ENCODE measurements at places on chromosomes 11 and 22.

- DNase-seq, result no peak
Observed at GRCh38 chr11:116733969-116734508, 38.7 kb downstream of the BUD13 start.

DNA sequence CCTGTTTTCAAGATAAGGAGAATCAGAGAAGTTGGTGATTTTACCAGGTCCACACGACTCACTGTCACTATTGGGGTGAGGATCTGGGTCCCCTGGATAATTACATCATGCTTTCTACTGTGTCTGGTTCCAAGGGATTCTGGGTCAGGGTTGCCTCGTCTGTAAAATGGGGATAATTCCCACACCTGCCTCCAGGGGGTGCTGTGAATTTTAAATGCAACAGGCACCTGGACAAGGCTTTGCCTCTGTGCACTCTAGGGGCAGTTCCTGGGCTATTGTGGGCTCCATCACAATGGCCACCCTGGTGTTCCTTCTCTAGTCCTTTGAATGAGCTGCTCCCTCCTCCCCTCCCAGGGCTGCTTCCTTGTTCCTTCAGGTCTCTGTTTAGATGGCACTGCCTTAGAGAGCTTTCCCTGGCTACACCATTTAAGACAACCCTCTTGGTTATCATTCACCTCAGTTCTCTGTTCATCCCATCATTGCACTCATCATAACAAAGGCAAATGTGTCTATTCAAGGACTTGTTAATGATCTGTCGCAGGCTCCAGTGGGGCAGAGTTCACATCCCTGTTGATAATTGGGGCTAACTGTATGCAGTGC, 178.6 kb downstream of the MIAT start:
- peak; percentile 30 for DNase-seq

DNA sequence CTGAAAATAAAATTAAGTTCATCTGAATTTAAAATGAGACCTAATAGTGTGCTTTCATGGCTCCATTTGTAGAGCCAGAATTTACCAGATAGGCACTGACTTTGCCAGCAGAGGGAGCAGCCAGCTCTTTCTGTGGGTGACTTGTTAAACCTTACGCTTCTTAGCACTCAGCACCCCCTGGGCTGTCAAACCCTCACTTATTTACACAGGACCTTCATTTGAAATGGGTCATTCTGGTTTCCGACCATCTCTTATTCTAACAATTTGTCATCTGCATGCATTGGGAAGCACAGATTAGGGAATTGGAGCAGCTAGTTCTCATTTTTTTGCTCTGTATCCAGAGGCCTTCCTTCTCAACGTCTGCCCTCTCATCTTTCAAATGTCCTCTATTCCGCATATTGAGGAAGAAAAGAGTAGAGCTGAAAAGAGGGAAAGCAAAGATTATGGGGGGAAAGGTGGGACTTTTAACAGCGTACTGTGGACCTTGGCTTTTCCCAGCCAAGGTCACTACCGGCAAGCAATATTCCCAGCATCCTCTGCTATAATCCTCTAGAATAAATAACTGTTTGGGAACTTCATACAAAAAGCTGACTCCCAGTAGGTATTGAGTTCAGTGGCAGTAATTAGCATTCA, 3.1 kb downstream of the ASRGL1 start:
- DNase-seq, result no peak

DNA sequence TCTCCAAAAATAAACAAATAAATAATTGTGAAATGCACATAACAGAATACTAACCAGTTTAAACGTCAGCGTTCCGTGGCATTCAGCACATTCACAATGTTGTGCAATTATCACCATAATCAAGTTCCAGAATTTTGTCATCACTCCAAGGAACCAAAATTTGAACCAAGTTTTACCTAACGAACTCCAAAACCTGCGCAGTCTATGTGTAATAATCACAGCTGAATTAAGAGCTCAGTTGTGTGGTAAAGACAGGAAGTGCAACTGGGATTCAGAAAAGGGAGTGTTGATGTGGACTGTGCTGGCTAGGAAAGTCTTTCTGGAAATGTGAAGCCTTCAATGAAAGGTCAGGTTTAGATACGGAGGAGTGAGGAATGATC, 5.4 kb upstream of the MCAM start:
- DNase-seq, result no peak

DNA sequence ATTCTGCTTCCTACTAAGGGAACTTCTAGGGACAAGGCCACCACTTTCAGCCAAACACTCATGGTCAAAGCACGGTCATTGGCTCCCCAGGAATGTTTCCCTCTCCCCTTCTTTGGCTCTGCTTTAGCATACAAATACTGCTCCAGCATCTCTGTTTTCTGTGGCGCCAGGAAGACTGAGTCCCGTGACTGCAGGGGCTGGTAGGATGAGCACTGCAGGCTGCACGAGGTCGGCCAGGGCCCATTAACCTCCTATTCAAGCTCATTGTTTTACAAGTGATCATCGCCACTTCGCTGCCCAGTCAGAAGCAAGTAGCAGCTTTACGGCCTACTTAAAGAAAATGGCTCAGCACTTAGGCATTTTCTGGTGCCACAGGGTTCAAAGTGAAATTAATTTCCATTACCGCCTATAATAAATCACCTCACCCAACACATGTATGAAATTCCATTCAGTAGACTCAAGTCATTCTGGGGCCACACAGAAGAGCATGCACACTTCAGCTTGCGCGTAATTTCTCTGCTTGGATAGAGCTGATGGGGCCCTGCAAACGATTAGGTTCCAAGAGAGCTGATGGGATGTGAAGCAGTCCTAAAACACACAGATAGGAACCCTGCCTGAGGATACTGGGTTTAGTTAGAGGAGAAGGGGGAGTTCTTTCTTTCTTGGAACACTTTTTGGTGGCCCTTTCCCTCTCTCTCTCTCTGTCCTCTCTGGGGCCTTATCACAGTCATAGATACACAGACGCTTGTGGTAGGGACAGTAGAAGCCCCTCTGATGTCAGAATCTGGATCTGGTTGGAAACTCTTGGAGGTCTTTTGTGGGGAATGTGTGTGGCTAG, 173.7 kb downstream of the KIF18A start:
- no peak for DNase-seq

DNA sequence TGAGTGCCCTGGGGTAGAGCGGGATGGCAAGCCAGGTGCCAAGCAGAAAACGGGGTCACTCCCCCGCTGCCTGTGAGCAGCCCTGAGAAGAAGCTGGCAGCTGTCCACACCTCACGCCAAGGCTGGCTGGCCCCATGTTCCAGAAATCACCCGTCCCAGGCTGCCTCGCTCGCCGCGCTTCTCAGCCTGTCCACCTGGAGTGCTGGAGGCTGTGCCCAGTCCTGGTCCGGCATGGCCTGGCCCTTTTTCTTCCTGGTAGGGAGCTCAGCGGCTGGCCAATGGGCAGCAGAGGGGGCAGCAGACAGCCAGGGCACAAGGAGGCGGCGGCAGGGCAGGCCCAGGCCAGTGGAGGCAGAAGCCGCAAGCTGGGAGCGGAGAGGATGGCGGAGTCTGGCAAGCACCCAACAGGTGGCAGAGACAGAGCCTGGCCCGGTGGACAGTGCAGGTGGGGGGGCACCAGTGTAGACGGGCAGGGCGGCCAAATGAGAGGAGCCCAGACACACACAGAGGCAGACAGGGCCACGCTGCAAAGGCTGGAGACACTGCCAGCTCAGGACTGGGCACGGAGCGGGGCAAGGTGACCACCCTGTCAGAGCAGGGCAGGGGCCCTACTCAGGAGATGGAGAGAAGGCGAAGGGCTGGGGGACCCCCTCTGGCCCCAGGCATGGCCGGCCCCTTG, 37.2 kb upstream of the TH start:
- no peak for DNase-seq

GRCh38 chr11:102186551-102187191, 76.4 kb downstream of the YAP1 start:
- DNase-seq, result peak; percentile 39

GRCh38 chr11:85717429-85717828, 31.4 kb upstream of the CCDC89 start:
- no peak for DNase-seq

DNA sequence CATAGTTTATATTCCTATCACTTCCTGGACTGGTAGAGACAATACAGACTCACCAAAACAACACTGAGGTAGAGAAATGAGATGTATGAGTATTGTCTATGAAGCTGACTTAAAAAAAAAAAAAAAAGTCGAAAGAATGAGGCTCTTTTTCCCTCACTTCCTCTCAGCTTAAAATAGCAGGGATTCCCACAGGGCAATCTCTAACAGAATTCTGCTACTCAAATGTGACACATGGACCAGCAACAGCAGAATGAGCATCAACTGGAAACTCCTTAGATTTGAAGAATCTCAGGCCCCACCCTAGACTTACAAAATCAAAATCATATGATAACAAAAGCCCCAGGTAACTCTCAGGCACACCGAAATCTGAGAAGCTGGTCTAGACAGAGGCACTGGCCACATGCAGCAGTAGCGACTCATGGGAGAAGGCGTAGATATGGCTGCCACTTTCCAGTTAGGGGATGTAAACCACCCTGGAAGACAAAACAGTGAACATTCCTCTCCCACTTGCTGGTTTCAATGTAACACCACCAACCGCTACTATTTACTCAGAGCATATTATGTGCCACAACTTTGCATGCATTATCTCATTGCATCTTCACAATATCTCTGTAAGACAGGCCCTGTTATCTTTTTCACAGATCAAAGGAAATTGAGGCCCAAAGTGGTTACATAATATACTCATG, 128.0 kb downstream of the RBFOX2 start:
- DNase-seq, result no peak

- no peak for DNase-seq
Observed at GRCh38 chr11:114664641-114665040, 13.7 kb upstream of the NXPE2 start.

DNA sequence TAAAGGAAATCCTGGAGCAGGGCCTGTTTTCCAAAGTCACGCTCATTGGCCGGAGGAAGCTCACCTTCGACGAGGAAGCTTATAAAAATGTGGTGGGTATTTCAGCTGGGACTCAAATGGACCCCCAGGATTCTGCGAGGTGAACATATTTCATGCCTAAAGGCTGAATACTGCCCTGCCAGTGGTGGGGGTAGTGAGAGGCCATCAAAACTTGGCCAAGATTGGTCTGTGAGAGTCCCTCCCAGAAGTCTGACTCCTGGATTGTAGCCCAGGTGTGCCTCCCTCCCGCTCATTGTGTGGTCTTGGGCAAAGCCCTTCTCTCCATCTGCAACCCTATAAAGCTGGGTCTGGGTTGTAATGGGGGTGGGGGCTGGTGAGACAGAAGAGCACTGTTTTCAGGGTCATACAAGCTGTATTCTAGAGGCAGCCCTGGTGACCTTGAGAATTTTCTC, 853 bp downstream of the HTATIP2 start:
- DNase-seq, result peak; percentile 23

- DNase-seq, result no peak
Observed at GRCh38 chr11:92264350-92264749, 39.7 kb downstream of the FAT3 start.

- DNase-seq, result no peak
Observed at GRCh38 chr11:74571062-74571399, 21.4 kb upstream of the POLD3 start.

DNA sequence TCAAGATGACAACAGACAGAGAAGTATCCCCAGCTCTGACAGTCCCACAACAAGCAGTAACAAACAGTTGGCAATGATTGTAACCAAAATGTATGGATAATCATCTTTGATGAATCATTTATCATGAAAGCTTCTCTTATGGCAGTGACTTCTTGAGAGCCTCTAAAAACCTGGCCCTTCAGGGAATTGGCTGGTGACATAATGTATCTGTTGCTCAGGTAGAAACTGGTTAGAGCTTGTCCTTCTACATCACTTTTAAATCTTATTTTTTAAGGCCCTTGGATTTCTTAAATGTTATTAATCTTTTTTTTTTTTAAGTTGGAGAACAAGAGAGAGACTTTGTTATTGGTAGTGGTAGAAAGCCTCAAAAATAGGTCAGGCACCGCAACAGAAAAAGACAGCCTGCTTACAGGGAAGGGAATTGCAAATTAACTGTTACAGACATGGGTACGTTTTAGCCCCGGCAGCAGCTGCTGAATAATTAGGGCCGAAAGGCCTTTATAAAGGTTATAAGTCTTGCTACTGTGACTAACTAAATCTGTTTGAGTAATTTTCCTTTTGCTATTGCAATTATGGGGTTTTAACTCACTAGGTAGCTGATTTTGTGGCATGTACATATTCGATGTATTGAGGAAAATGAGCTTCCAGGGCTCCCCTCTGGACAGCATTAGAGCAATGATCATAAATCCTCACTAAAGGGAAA, 207.7 kb upstream of the LRRC4C start:
- no peak for DNase-seq

DNA sequence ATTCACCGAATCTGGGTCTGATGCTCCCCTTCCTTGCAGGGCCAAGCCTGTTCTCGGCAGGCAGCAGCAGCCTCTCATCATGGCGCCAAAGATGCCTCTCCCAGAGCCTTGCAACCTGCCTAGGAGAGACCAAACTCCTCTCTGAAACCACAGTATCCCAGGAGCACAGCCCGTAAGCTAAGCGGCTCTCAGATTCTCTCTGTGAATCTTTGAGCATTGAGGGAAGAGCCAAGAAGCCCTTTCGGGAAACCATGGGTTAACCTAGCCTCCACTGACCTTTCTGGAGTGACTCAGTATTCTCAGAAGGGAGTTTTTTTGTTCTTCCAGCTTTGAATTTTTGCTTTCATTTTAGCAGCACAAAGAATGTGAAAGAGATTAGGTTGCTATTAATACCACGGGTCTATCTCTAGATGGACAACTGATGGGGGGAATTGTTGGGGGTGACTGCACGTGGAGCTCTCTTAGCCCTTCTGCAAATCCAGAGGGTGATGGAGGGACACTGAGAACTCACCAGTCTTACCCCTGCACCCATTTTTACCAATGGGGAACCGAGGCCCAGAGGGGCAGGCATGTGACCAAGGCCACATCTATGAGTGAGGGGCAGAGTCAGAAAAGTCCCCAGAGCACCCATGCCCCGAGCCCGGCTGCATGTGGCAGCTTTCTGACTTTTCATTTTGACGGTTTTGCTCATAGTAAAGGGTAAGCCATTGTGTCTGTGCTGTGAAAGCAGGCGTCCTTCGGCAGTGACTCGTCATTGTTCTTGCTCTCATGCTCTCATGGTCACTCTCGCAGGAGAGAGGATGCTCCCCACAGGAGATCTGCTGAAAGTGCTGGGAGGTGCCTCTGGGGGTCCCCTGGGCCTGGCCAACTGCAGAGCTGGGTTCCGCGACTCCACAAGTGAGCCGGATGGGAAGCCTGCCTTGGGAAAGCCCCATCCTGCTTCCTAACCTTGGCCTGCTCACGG, 36.0 kb downstream of the IRAG1 start:
- no peak for DNase-seq

DNA sequence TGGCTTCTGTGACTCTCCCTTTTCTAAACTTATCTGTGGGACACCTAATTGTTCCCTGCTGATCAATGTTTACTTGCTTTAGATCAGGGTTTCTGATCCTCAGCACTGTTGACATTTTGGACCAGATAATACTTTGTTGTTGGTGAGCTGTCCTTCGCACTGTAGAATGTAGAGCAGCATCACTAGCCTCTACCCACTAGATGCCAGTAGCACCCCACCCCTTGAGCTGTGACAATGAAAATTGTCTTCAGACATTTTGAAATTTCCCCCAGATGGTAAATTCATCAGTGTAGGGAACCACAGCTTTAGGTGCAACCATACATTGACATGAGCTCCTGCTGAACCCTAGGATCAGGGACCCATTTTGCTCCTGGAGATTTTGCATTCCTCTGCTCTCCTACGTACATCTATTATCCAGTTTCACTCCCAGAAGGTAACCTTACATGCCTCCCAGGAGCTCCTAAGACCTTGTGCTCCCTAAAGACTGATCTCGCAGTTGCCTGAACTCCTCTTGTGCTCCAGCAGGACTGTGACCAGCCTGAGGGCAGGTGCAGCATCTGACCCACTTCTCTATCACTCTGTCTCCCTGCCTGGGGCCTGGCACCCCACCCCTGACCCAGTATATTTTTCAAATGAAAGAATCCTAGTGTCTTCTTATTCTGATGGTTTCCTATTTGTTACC, 107.8 kb downstream of the FAR1 start:
- no peak for DNase-seq

GRCh38 chr11:112288021-112288420, 27.4 kb upstream of the PLET1 start:
- DNase-seq, result no peak

Measured in HuH-7 (cell line).